ENCODE measurements at places on chromosomes 1 and 21. TPM values are rescaled to one million over a fixed set of nuclear protein-coding genes. Genes with fewer than 3 reads are reported as not detected.

TFF2 gene
- not detected for total RNA-seq

DRAXIN gene
- total RNA-seq = 29.3 TPM

SELE gene
- total RNA-seq = not detected

ATP1A4 gene
- not detected for total RNA-seq

BCL2L15 gene
- total RNA-seq = 3.0 TPM

PFDN2 gene
- total RNA-seq = 122 TPM

GSTM5 gene
- total RNA-seq = not detected

DNA sequence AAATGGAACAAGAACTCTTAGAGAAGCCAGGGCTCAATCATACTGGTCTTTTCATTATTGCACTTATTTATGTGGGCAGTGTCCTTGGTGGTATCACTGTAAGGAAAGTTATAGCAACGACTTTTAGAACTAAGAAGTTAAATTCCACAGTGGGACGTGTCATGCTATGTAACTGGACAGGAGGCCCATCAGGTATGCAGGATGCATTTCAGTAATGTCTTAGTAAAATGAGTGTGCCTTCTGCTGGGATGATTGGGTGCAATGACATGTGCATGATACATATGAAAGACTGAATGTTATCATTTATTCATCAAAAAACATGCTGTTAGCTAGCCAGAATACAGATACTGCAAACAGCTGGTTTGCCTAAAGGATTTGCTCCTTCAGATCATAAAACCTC is 6.9 kb upstream of the ATP1B1 start:
- no peak for DNase-seq

DNA sequence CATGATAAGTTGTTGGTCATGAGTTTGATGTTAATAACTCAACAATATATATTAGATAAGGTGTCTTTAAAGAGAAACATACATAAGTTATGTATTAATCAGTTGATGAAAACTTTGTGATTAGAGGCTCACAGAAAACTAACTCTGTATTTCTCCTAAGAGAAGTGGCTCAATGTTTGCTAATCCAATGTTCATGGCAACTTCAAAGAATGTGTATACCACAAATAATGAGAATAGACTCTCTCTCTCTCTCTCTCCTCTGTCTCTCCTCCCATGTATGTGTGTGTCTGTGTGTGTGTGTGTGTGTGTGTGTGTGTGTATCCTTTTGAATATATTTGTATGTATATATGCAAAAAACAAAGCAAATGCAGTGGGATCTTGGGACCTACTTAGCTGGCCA is 1304.9 kb downstream of the MRPL39 start:
- DNase-seq = no peak

DNA sequence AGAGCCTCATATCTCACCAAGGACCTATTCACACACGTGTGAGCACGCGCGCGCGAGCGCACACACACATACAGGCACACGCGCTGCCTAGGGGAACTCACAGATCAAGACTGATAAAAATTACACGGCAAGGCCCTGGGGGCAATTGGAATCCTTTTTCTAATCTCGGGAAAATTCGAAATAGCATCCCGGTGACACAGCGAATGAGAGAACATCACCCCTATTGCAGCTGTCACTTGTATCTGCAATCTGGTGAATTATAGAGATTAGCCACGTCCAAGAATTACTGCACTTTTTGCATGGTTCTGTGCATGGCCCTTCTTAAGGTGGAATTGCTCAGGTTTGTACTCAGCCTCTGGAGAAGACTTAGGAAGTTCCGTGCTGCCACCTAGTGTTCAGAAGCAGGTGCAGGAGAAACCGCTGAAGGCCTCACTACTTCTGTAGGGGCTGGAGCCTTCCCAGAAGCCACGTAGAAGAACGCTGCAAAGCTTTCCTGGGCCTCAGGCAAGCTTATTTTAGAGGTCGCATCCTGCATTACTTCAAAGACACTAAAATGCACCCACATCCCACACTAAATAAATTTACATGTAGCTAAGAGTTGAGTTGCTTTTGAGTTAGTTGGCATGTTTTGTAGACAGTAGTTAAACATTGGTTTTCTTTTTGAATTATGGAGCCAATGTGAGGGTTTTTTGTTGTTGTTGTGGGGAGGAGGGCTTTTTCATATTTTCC is 229.2 kb upstream of the CAMK1G start:
- no peak for DNase-seq

DNA sequence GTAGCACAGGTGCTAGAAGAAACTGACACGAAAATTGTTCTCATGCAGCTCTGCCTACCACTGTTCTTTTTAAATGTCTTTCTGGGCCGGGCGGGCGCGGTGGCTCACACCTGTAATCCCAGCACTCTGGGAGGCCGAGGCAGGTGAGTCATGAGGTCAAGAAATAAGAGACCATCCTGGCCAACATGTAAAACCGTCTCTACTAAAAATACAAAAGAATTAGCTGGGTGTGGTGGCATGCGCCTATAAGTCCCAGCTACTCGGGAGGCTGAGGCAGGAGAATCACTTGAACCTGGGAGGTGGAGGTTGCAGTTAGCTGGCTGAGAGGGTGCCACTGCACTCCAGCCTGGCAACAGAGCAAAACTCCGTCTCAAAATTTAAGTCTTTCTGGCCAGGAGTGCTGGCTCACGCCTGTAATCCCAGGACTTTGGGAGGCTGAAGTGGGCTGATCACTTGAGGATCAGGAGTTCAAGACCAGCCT is 947 bp upstream of the RIT1 start:
- no peak for DNase-seq

GRCh38 chr1:210641582-210641981 is 312.9 kb downstream of the HHAT start:
- no peak for DNase-seq

DNA sequence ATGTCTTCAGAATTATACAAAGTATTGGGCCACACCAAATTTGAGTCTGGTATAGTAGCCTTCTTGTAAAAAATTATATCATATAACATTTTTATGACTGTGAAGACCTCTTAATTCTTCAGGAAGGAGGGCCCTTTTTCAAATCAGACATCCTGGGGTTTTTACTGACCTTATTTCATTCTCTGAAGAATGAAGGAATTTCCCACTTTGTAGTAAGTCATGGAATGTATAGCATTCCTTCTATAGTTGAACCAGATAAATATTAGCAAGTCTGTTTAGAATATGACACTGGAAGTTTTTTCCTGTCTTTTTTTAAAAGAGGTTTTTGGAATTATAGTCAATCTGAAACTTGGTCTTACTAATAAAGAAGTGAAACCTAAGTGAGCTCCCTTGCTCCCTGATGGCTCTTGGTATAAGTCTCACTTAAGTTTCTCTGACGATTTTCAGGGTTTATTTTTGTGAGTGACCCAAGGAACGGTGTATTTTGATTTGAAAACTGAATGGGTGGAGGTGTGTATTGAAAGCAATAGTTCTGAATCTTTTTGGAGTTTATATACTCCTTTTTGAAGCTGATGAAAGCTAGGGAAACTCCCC is 23.7 kb downstream of the SNX27 start:
- DNase-seq = no peak

Data from natural killer cell treated with Interleukin-12 subunit alpha and Interleukin-12 subunit beta and Interleukin-15 and Interleukin-18, amount 100 ng/mL, for 72 hours (primary cell).